ENCODE measurements at places on chromosomes 12 and 14.

- no peak for DNase-seq
Measured at GRCh38 chr12:24861766-24862540, 86.9 kb downstream of the BCAT1 start.

- no peak for DNase-seq
Measured at GRCh38 chr14:33457617-33458016, 493.3 kb downstream of the EGLN3 start.

DNA sequence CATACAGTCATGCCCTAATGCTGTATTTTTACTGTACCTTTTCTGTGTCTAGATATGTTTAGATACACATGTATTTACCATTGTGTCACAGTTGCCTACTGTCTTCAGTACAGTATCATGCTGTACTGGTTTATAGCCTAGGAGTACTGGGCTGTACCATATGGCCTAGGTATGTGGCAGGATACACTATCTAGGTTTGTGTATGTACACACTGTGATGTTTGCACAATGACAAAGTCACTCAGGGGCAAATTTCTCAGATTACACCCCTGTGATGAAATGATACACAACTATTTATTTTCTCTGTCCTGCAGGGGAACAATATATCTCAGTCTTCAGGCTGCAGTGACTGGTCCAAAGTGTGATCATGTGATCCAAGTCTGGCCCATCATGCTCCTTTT lies 1076.1 kb downstream of the VRK1 start:
- DNase-seq: no peak

DNA sequence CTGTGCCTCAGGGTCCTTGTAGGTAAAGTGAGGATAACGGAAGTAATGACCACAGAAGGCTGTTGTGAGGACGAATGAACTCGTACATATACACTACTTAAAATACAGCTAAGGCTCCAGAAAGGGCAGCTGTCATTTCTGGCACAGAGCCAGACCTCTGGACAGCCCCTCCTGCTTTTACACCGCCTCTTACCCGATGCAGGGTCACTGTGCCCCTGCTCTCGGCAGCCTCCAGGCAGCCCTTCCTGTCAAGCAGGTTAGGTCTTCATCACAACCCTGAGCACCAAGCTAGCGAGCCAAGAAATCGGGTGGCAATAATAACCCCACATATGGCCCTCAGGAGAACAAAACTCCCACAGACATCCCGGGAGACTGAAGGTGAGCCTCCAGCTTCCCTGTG lies 8.5 kb downstream of the TMEM229B start:
- no peak for DNase-seq

DNA sequence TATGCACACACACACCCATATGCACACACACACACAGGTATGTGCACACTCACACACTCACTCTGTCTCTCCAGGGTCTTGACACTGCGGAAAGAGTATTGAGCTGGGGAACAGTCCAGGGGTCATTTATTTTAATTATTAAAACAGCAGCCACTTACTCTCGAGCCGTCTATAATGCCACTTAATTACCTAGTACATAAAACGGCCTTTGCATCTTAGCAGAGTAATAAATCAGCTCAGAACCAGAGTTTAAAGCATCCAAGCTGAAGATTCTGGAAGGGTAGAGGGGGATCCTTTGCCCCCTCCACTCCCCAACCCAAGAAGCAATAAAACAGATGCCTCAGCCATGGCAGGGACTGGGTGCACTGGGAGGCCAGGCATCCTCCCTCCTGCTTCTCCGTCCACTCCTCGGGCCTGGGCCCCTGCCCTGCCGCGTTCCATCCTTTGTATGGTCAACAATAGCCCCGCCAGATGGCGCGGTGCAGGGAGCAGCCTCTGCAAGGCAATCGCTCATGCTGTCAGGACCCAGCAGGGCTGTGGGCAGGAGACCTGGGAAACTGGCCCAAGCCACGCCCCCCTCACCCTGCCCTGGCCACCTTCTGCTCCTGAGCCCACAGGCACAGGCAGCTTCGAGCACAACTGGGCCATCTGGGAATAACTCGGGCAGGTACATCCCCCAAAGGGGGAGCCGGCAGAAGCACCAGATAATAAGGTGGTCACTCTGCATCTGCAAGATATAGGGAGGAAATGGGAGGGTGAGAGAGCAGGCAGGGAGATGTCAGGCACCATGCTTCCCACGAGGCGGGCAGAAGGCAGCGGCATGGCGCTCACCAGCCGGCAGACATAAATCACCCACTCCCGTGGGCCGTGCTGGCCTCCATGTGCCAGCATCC lies 40.9 kb downstream of the CCDC85C start:
- no peak for DNase-seq

- DNase-seq: peak; percentile 3
Measured at GRCh38 chr14:72169521-72169920, 237.3 kb downstream of the RGS6 start.

- no peak for DNase-seq
Measured at GRCh38 chr12:95443459-95443858, 30.5 kb upstream of the METAP2 start.

- no peak for DNase-seq
Measured at GRCh38 chr12:66636771-66637170, 42.1 kb downstream of the GRIP1 start.

DNA sequence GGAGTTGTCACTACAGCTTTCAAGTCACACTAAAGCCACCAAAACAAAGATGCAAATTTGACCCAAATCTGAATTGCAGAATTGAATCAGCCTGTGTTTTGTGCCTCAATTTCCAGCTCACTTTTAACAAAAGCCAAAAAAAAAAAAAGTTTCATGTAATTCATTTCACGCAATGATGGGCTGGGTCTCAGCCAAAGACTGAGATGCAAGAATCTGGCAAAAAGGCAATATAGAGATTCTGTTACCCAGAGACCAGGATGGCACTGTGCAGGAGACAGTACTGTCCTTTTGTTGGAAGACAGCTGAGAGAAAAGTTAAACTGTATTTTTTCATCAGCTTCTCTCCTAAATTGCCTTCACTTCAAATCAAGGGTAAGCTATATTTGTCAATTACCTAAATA lies 205.7 kb upstream of the NPAS3 start:
- no peak for DNase-seq

DNA sequence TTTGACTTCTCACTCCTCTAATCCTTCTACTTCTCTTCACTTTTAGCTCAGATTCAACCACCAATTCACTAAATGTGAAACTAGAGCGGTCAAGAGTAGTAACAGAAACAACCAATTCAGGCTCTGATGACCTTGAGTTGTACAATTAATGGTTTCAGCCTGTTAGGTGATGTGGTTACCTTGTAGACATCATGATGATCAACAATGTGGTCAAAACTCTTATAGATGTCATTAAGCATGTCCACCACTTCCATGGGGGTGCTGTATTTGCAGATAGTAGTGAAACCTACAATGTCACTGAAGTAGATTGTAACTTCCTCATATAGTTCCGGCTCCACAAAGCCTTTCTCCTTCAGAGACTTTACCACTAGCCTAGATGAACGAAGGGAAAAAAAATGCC lies 54.1 kb upstream of the PLBD1 start:
- DNase-seq: no peak

DNA sequence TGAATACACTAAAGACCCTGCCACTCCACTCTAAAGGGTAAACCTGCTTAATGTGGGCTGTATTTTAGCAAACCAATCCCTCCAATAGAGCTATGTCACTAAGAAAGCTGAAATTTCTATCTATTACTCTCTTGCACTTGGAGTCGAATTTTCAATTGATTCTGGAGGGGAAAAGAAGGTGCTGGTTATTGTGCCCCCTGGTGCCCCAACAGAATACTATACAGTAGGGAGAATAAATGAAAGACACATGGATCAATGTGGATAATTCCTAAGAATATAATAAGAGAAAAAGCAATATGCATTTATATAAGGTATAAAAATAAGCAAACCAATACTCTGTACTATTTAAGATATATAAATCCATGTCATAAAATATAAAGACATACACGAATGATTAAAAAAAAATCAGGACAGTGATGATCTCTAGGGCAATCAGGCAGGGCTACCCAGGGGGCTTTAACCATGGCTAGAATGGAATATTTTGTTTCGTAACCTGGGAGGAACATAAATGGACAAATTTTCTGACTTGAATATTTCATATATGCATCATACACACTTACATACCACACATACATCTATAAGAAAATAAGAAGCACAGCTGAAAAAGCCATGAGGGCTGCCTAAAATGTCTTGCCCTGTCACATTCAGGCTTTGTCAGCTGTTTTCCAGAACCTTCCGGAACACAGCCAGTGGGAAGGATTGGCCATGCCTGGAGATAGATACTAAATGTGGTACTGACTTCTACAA lies 54.4 kb downstream of the EFCAB11 start:
- peak; percentile 14 for DNase-seq

Measured in GM19239 (cell line).